ENCODE measurements at places on chromosomes 2 and 18.

- DNase-seq, result no peak
Measured at GRCh38 chr2:75559680-75560021, 1.1 kb downstream of the EVA1A start.

GRCh38 chr18:41922176-41922575, 32.9 kb upstream of the PIK3C3 start:
- no peak for DNase-seq

GRCh38 chr18:55768255-55768654, 180.3 kb upstream of the TCF4 start:
- DNase-seq, result no peak

DNA sequence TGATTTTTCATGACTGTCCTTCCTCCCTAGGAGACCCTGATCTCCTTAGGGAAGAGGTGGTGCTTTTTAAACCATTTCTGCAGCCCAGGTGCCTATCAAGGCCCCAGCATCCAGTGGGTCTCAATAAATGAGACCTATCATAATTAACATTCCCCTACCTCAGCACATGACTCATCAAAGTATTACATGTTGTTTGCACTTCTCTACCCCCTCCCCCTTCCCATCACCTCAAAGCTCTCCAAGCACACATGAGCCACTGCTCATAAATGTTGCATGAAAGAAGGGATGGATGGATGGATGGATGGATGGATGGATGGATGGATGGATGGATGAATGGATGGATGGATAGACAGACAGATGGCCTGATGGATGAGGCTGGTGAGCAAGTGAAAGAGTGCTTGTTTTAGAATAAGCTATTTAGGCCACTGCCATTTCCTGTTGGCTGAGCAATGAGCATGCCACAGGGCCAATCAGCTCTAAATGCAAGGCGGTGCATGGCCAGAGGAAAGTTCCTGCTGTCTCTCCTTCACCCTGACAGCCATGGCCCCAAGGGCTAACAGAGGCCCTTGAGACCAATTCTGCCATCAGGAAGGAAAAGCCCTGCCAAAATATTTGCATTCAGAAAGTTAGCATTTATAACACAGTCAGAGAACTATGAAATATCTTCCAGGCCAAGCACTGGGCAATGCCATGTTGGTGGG, 20.9 kb upstream of the STEAP3 start:
- no peak for DNase-seq

- DNase-seq, result no peak
Measured at GRCh38 chr2:216109962-216110614, 940 bp downstream of the XRCC5 start.

DNA sequence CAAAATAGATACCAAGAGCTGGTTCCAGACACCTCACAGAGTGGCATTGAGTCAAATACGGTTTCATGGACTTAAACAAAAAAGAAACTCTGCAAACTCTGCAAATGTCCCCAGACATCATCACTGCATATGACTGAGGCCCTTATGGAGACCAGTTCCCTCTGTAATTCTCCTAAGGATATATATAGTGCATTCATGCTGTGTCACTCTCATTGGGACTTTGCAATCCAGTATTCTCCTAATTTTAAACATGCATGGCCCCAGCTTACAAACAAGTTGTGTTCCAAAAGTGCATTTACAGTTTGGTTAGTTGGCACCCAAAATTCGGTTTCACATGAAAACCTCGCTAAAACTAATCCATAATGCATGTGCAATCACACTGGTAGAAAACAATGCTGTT, 18.6 kb upstream of the INO80C start:
- no peak for DNase-seq

DNA sequence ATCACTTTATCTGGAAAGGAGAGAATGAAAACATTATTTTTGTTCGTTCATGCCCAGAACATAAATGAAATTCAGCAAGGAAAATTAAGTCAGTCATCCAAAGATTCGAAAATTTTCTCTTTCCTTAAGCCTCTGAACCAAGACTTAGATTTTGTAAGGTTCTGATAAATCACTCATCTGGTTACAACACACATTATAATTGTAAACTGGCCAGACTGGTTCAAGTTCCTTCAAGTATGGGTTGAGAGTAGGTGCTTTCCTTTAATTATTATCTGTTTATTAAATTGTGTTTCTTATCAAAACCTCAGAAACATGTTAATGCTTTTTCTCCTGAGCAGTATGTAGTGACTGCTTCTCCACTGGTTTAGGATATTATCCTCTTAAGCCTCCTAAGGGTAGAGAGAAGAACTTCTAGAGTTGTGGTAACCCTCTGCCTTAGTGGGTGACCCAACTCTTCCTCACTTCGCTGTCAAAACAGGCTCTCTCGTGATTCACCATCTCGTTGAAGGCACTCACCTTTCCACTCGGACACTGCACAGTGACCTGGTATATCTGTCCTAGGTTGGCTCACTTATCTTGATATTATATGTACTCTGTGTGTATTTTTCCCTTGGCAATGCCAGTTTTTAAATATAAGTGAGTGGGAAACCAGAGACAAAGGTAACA, 325.9 kb downstream of the PAX3 start:
- no peak for DNase-seq

DNA sequence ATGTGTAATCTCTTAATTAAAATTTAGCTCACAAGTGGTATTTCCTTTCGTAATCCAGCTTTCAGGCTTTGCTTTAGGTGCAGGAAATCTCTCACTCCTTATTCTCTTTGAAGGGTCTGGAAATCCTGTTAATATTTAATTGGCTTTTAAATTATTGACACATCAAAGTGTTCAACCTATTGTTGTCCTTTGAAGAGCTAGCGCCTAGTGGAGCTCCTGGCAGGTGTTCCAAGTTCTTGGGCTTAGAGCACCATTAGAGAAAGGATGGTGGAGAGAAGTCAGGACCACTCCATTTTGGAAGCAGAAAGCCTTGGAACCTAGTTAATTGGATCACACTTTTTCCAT, 92.4 kb downstream of the CABLES1 start:
- no peak for DNase-seq

DNA sequence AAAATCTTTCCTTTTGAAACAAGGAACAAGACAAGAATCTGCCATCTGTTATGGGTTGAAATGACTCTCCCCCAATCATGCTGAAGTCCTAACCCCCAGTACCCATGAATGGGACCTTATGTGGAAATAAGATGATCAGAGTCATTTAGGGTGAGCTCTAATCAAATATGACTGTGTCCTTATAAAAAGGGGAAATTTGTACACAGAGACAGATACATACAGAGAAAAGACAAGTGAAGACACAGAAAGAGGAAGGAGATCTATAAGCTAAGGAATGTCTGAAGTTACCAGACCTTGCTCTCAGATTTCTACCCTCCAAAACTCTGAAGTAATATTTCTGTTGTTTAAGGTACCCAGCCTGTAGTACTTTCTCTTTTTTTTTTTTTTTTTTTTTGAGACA, 15.7 kb downstream of the TGFBRAP1 start:
- no peak for DNase-seq

GRCh38 chr2:208334230-208334629, 68.2 kb downstream of the PIKFYVE start:
- DNase-seq, result no peak

DNA sequence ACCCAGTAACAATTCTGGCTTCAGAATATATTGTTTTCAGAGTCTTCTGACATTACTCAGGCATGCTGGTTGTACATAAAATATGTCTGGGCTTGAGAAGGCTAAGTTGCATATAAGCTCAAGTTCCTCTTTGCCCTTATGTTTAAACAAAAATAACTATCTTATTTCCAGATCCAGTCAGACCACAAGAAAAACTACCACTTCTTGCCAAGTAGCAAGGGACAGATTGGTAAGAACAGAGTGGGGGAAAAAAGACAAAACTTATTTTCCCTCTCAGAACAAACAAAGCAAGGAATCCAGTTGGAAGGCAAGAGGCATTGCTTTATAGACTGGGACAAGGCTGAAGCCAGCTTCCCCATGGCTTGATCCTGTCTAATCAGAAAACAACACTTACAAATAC, 1036.7 kb upstream of the CELF4 start:
- no peak for DNase-seq

DNA sequence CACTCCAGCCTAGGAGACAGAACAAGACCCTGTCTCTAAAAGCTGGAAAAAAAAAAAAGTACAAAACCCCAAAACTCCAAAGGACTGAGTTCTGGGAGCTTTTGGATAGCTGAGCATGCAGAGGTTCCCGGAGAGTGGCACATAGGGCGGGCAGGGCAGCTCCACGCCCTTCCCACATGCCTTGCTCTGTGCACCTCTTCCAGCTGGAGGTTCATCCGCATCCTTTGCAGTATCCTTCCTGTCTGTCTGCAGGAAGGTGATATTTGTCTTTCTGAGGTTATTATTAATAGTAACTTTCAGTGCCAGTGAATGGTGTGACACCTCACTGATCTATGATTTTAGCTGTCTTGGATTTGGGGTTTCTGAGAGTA, 70.2 kb downstream of the INPP4A start:
- DNase-seq, result no peak

DNA sequence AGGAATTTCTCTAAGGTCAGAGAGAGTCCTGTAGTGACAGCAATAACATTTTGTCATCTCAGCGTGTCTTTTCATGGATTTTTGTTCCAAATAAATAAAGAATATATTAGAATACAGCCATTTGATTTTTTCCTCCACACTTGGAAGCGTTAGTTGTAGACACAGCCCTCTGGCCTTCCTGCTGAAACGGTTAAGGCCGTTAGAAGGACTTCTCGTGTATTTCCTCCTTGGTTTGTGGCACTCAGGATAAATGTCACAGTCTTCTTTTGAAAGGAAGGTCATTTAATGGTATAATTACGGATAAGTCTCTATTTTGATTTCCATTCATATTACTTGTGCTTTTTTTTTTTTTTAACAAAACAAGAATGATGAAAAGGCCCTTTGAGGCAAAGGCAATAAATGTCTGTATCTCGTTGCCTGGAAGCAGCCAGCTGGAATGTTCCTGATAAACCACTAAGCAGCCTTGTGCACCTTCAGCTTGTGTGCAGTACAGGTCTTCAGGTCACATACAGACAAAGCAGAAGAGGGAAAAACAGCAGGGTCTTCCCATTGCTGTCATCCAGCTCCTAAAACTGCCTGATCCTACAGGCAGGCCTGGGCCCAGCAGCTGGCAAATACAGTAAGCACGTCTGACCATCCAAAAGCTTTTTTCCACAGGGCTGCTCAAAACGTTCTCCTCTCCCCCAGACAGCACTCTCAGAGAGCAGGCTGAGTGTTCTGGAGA, 14.4 kb downstream of the EFR3B start:
- DNase-seq, result no peak

DNA sequence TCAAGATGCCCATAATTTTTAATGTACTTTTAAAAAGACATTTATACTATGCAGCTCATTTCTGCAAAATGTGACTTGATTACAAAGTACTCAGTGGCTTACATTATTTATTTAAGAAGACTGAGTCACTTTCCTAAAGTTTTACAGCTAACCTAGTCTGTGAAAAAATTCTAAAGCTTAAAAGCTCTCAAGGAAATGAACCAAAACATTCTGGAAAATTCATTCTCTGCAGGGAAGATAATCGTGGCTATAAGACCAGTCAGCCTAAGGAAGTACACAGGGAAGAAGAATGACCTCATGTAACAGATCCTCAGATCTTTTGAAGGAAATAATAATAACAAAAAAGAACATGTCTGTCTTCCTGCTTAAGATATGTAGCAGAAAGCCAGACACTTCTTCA, 232.1 kb upstream of the STK17B start:
- DNase-seq, result no peak

DNA sequence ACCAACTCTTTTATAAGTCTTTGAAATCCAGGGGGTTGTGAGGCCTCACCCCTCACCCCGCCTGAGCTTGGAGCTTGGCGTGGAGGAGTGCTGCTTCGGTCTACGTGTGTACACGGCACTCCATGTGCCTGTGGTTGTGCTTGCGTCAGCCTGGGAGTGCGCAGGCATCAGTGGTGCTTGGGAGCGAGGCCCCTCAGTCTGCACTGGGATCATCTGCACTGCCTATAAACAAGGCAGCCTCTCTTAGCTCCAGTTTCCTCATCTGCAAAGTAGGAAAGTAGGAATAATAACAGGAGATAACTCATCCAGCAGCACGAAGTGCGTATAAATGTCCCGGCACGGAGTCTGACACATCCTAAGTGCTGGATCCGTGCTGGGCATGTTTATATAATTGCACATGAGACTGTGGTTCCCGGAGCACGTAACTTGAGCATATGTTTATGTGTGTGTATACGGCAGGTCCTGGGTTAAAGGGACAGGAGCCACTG, 1.2 kb downstream of the GYPC start:
- DNase-seq, result peak; percentile 59

All from stimulated activated CD4-positive, alpha-beta T cell treated with anti-CD3 and anti-CD28 coated beads, Interleukin-4, amount 100 ng/mL, for 24 hours (primary cell).